ENCODE measurements at places on chromosomes 1 and 21.

DNA sequence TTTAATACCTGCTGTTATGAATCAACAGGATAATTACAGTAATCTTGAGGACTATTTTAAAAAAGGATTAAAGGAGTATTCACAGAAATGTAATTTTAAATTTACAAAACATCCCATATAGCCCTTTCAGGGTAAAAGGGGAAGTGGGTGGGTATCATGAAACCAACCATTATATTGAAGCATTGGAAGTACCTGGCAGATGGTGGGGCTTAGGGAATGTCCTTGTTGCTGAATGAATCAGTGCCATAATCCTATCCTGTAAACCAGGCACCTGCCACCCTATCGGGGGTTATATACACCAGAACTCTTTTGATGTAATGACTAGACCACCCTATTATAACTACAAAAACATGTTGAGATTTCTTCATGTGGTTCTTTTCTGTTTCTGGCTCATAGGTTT is 30.4 kb downstream of the CDC14A start:
- DNase-seq = no peak

GRCh38 chr1:167099851-167100250 is 6.0 kb downstream of the STYXL2 start:
- DNase-seq = no peak

- DNase-seq = no peak
Observed at GRCh38 chr1:2564815-2565374, 8.7 kb downstream of the TNFRSF14 start.

GRCh38 chr21:35624901-35625300 is 435.4 kb downstream of the SETD4 start:
- DNase-seq = no peak

DNA sequence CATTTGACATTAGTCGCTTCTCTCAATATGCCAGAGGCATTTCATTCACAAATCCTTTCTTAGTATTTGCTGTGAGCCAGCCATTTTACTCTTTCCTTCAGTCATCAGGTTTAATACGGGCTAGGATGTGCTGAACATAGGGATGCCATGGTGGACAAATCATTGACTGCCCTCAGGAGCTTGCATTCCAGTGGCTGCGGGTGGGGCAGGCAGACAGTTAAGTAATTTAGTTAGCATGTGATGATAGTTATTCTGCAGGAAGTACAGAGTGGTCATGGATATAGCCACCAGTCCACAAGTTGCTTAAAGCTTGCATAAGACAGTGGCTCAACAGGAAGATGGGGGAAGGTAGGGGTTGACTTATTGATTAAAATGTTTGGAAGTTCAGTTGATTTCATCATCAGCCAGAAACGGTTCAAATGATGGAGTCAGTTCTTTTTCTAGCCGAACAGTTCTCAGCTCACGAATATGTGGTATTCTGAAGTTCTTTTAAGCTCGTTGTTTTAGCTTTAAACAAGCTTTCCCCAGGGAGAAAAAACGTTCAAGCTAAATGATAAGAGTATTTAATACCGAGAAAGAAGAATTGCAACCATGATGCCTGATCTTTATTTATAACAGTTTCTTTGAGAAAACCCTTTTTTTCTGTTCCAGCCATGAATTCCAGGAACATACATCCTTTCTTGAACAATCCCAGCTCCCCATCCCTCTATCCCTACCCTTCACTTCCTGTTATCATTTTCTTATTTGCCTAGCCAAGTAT is 1.4 kb downstream of the SLC22A15 start:
- peak; percentile 66 for DNase-seq

DNA sequence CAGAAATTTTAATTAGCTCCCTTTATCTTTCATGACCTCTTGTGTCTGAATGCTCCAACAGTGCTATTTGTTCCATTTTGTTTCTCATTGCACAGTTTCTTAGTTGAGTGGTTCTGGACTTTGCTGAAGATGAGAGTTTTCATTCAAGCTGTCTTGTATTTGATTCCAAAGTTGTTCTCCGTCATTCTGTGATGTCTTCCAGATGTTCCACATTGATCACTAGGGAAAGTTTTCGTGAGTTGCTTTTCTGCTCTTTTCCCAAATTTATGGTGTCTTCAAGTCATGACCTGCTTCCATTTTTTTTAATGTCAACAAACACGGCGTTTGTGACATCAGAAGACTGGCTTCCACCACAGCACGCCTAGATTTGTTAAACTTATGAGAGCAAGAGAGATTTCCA is 575.5 kb downstream of the MRPL39 start:
- no peak for DNase-seq

DNA sequence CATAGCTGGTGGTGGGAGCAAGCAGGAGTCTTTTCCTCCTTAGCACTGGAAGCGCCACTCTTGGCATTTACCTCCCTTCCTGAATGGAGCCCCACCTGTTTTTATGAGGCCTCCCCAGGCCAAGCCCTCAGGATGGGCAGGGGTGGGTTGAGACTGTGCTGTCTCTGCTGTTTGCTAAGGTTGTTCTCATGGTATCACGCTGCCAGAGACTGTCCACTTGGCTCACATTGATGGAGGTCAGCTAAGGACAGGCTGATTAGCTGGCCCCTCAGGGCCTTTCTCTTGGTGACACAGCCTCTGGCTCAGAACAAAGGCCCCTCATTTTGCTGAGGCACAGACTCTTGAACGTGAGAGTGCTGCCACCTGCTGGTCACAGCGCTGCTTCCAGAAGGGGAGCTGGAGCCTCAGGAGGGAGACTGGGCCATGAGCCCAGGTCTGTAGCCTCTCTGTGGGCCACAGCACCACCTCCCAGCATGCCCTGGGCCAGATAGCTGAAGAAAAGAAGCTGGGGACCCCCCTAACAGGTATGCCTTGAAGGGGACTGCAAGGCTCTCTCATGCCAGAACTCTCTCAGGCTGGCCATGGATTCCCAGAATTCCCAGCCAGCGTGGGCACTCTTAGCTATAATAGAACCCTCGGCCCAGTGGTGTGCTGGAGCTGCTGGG is 85.6 kb downstream of the CD58 start:
- peak; percentile 80 for DNase-seq

DNA sequence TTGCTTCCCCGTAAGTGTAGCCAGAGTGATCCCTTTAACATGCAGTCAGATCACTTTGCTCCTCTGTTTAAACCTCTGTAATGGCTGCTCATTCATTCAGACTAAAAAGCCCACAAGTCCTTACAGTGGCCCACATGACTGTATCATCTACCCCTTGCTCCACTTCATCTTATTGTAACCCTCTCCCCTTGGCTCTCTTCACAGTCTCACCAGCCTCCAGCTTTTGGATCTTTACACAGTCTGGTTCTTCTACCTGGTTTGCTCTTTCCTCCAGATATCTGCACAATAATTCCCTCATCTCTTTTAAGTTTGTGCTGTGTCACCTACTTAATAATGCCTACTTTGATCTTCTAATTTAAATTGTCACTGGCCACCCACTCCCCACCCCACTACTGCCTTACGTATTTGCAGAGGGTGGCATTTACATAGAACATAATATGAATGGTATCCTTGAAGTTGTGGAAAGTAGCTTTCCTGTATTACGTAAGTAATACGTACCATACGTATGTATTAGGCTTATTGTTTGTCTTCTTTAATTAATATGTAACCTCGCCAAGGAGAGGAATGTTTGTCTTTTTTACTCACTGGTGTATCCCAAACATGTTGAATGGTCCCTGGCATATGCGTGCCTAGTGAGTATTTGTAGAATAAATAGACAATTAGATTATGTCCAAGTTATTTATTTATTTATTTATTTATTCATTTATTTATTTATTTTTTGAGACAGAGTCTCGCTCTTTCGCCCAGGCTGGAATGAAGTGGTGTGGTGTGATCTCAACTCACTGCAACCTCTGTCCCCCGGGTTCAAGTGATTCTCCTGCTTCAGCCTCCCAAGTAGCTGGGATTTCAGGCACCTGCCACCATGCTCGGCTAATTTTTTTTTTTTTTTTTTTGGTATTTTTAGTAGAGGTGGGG is 48.6 kb downstream of the TSNAX start:
- no peak for DNase-seq

DNA sequence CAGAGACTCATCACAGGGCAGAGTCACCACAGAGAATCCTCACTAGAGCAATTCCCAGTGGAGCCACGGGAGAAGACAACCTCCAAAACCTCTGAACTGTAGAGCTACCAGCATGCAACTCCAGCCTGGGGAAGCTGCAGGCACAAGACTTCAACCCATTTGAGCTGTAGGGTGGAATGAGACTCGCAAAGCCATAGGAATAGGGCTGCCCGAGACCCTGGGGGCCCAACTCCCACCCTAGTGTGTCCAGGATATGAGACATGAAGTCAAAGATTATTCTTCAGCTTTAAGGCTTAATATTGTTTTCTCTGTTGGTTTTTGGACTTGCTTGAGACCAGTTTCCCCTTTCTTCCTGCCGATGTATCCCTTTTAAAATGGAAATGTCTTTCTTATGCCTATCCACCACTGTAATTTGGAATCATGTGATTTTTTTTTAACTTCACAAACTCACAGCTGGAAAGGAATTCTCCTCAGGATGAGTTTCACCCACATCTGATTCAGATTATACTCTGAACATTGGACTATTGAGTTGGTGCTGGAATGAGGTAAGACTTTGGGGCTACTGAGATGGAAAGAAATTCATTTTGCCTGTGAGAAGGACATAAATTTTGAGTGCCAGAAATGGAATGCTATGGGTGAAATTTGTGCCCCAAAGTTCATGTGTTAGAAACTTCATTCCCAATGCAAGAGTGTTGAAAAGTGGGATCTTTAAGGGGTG is 59.6 kb upstream of the ST6GALNAC5 start:
- no peak for DNase-seq

GRCh38 chr21:45078877-45079281 is 4.5 kb downstream of the ADARB1 start:
- DNase-seq = no peak

DNA sequence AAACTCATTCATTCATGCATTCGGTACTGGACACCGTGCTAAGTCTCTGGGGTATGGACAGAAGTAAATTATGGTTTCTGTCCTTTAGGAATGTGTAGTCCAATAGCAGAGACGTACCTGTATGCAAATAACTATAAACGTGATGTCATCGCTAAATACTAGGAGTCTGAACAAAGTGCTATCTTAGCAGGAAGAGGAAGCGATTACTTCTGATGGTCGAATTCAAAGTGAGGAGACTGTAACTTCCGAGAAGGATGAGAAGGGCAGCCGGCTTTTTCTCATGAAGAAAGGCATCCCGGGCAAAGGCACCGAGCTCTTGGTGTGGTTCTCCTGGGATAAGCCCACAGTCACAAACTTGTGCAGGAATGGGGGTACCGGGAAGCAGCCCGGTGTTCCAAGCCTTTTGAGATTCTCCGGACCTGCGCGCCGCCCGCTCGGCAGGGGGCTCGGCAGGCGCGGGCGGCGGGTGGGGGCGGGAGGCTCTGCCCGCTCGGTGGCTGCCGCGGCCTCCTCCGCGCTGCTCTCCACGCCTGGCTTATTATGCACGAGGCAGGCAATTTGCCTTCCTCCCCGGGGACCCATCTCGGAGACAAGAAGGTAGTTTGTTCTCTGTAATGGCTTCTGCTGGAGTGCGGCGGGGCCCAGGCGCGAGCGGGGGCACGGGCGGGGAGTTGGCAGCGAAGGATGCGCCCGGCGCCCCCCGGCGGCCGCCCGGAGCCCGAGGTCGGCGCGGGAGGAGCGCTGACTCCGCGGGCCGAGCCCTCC is 67.5 kb upstream of the CD1D start:
- DNase-seq = peak; percentile 43

DNA sequence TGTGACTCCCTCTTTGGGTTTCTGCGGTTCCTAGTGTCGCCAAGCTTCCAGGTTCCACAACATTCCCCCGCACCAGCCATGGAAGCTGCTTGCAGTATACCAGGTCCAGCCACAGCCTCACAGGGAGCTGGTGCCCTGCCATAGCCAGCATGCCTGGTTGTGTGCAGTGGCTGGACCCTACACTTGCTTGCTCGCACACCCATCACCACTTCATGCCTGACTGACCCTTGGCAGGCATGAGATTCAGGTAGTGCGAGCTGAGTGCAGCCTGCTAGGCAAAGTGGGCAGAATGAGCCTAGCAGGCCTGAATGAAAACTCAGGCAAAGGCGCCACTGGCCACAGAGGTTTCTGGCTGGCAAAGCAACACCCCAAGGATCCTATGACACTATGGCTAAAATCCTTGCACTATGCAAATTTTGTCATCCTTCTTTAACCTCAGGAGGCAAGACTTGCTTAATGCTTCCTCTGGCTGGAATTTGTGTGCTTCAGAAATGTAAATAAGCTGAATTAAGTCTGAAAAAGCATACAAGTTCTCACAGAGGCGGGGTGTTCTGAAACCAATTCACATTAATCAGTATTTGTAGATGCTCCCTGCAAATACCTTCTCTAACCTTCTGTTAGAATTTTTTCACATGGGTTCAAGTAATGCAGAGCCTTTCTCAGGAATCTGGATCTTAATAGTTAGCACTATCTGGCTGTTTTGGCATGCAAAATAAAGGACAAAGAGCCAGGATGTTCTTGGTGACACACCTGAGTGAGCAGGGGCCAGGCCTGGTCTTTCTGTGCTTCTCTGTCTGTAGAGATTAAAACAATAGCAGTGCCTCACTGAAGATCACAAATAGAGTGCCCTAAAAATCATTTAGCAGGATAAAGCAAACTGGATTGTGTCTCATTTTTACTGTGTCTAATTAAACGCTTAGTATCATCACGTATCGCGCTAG is 256.9 kb downstream of the GPATCH2 start:
- no peak for DNase-seq

DNA sequence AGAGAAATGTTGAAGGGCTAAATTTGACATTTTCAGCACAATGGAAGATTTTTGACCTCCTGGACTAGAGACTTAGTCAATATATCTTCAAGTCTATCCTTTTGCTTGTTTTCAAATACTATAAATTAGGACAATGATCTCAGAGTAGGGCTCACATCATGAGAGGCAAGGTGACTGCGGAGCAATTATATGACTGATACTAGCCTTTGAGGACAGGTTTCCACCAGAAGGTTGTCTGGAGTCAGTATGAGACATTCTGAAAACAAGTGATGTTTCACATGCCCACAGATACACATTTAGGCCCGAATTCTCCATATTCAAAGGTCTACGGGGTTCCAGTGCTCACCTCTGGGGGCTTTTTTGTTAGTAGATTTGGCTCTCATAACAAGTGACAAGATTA is 142.3 kb upstream of the SAMSN1 start:
- no peak for DNase-seq

DNA sequence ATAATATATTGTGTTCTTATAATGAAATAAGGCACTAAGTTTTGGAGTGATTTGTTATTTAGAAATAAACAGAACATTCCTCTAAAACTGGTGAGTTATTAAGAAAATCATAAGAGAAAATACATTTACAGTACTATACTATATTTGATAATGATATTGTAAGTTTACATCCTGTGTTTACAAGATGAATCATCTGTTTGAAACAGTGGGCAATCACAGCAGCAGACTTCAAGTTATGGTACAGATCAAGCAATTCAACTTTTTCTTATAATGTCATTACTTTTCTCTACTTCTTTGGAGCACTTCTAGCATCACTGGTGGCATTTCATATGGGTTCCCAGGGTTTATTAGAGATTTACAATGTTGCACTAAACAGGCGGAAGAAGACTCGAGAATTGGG is 86.5 kb upstream of the BRINP3 start:
- no peak for DNase-seq

GRCh38 chr1:239516579-239516978 is 130.2 kb downstream of the CHRM3 start:
- no peak for DNase-seq

All from fibroblast of skin of back (primary cell).